Occipital lobe (tissue), 3 donors: ENCODE measurements at places on chromosomes 7 and 10.

DNA sequence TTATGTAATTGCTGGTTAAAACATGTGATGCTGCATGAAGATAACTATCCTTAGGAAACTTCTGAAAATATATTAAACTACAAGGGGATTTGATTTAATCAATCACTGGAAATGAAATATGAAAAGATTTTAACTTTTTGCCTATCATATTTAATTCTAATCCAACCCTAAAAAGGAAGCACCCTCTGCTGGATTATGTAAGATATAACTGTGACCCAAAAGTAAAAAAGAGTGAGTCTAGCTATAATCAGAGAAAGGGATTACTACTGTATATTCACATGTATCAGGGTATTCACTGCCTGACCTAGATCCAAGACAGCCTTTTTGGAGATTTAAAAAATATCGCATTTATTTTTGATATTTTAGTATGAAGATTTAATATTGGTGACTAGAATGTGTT is 295.5 kb downstream of the MDFIC start:
- no peak for DNase-seq

GRCh38 chr10:79101560-79102497 is 33.1 kb downstream of the ZMIZ1 start:
- no peak for DNase-seq

DNA sequence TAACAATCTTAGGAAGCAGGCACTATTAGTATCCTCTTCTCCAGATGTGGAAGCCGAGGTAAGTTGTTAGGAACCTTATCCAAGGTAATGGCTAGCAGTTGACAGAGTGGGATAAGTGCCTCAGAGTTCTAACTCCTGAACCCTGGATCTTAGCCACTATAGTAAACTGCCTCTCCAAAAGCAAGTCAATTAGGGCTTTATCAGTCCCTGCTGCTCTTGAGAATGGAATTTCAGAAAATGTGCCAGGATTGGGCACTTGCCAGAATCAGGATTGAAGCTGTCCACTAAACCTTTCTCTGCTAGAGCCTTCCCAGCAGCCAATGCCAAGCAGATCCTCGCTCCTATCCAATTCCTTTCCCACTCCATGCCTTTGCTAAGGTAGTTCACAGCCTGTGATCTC is 777.5 kb upstream of the POM121L12 start:
- DNase-seq, result no peak

- DNase-seq, result no peak
Observed at GRCh38 chr7:150742286-150742968, 5.2 kb downstream of the GIMAP5 start.

GRCh38 chr10:113443141-113443925 is 109.5 kb upstream of the HABP2 start:
- DNase-seq, result no peak
